ENCODE measurements at places on chromosomes 7 and 10. TPM values are rescaled to one million over a fixed set of nuclear protein-coding genes. Genes with fewer than 3 reads are reported as not detected.

GRCh38 chr7:148852272-148852671, 31.8 kb downstream of the EZH2 start:
- no peak overlapping the region for H3K27ac ChIP-seq
- no peaks in the 10 kb centered on the region for H3K4me1 ChIP-seq
- H3K4me3 ChIP-seq = no peak overlapping the region
- H3K36me3 ChIP-seq = no peaks in the 10 kb centered on the region
- H3K27me3 ChIP-seq = no peaks in the 10 kb centered on the region

The GDI2 gene
- total RNA-seq = 152 TPM

The ICA1 gene
- total RNA-seq = 1.8 TPM

The CDHR1 gene
- 0.37 TPM for total RNA-seq

- DNase-seq = no peak
- no peaks in the 10 kb centered on the region for H3K27me3 ChIP-seq
- H3K36me3 ChIP-seq = no peaks in the 10 kb centered on the region
- H3K4me1 ChIP-seq = no peaks in the 10 kb centered on the region
- H3K27ac ChIP-seq = no peak overlapping the region
Measured at GRCh38 chr10:88207121-88207546, 343.7 kb downstream of the PTEN start.

DNA sequence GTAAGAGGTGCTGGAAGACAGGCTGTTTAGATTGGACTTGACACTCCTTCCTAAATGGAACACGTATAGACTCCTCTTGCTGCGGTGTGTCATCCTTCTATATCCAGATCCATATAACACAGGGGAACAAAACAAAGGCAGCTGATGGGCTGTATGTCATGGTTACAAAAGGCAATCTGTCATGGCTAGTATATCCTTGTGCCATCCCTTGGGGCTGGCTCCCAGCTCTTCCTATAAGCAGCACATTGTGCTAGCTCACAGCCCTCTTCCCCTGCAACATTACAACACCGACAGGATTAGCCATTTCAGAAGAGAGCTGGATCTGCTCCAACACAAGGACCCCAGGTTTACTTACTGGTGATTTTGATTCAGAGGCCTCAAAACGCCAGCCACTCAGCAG, 15.3 kb downstream of the LIPK start:
- no peak overlapping the region for H3K4me3 ChIP-seq
- H3K4me1 ChIP-seq = no peaks in the 10 kb centered on the region

The RSBN1L gene
- 7.5 TPM for total RNA-seq

DNA sequence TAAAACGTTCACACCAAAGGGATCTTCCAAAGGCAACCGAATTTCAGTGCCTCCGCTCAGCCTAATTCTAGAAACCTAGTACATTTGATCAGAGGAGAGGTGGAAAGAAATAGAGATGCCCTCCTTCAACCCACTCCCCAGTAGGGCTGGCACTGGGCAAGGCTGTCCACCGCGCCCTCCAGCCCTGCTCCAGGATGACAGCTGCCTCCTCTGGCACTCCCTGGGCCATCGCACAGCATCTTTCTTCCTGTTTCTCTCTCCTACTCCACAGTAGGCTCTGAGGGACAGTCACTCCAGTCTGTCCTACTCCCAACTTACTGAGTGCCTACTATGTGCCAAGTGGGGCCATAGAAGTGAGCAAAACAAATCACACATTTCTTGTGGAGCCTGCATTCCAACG, 226.2 kb downstream of the SKIDA1 start:
- no peaks in the 10 kb centered on the region for H3K4me1 ChIP-seq
- H3K36me3 ChIP-seq = no peaks in the 10 kb centered on the region
- H3K27ac ChIP-seq = no peak overlapping the region

GRCh38 chr7:66076462-66077329, 1.1 kb downstream of the ASL start:
- peaks cover 8% of the 10 kb centered on the region for H3K4me1 ChIP-seq
- peak overlapping the region; percentile 79 for H3K27ac ChIP-seq
- peak overlapping the region; percentile 95 for H3K4me3 ChIP-seq
- H3K27me3 ChIP-seq = no peaks in the 10 kb centered on the region
- no peaks in the 10 kb centered on the region for H3K36me3 ChIP-seq

GRCh38 chr7:22712999-22713398, 14.0 kb upstream of the IL6 start:
- peaks cover 8% of the 10 kb centered on the region for H3K4me1 ChIP-seq
- no peak for DNase-seq
- no peaks in the 10 kb centered on the region for H3K27me3 ChIP-seq
- H3K27ac ChIP-seq = no peak overlapping the region

The HUS1 gene
- total RNA-seq = 26.3 TPM

The JAZF1 gene
- total RNA-seq = 10.6 TPM

The COBL gene
- total RNA-seq = 111 TPM

- no peak for DNase-seq
- peaks cover 14% of the 10 kb centered on the region for H3K4me1 ChIP-seq
- no peak overlapping the region for H3K27ac ChIP-seq
- no peak overlapping the region for H3K4me3 ChIP-seq
- no peaks in the 10 kb centered on the region for H3K36me3 ChIP-seq
Measured at GRCh38 chr10:60414111-60414510, 24.4 kb upstream of the ANK3 start.

The MBLAC1 gene
- total RNA-seq = 1.5 TPM

The PHYHIPL gene
- total RNA-seq = 0.08 TPM

The RET gene
- total RNA-seq = 0.49 TPM

DNA sequence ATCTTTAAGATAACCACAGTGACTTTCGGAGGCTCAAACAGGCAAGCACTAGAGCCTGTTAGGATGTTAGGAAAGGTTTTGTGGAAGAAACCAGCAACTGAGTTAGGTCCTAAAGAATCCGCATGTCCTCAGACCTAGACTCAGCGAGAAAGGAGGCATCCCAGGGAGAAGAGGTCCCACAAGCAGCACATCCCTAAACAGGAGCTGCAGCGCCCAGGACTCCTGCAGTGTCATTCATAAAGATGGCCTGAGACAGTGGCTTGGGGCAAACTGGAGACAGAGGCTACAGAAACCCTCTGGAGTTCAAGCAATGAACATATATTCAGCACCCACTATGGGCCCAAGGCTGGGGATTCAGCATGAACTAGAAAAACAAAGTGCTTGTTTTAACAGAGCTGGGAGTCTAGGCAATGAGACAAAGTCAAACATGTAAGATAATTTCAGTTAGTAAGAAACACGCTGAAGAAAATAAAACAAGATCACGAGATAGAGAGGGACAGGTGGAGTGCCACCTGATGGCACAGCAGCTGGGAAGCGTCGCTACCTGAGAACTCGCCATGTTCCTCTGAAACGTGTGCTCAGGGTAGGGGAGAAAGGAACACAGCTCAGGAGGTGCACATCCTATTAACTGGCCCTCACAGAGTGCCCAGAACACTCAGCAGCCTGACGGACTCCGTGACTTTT, 48.1 kb downstream of the PARD3 start:
- no peak for DNase-seq
- H3K27me3 ChIP-seq = no peaks in the 10 kb centered on the region
- H3K4me3 ChIP-seq = no peak overlapping the region
- H3K27ac ChIP-seq = peak overlapping the region; percentile 15

DNA sequence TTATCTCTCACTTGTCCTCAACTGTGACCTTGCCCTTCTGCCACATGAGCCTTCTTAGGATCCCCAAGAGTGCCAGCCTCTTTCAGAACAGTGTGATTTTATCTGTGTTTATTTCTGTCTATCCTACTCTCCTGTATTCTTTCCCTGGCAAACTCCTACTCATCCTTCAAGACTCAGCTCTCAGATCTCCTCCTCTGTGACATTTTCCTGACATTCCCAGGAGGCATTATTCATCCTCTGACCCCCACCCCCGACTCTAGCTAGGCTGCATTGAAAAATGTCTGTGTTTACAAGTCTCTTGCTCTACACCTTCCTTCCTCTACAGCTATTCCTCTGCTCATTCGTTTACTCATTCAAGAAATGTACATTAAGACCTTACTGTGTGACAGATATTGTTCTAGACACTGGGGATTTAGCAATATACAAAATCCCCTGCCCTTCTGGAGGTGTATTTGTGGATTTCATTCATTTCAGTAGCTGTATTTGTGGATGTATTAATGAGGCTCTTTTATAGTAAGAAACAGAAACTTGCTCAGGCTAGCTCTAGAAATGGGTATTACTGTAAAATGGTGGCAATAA, 61.4 kb upstream of the COMTD1 start:
- peak overlapping the region; percentile 97 for H3K27ac ChIP-seq
- no peaks in the 10 kb centered on the region for H3K36me3 ChIP-seq
- H3K27me3 ChIP-seq = no peaks in the 10 kb centered on the region
- H3K4me3 ChIP-seq = peak overlapping the region; percentile 83
- DNase-seq = no peak
- H3K4me1 ChIP-seq = peaks cover 19% of the 10 kb centered on the region

The GLI3 gene
- total RNA-seq = 4.2 TPM

- no peak overlapping the region for H3K4me3 ChIP-seq
- H3K27ac ChIP-seq = no peak overlapping the region
- H3K36me3 ChIP-seq = no peaks in the 10 kb centered on the region
- no peaks in the 10 kb centered on the region for H3K4me1 ChIP-seq
- no peaks in the 10 kb centered on the region for H3K27me3 ChIP-seq
- DNase-seq = no peak
Measured at GRCh38 chr10:116331815-116332214, 7.6 kb downstream of the CCDC172 start.

- H3K27ac ChIP-seq = no peak overlapping the region
- no peaks in the 10 kb centered on the region for H3K27me3 ChIP-seq
- H3K4me1 ChIP-seq = no peaks in the 10 kb centered on the region
- H3K36me3 ChIP-seq = no peaks in the 10 kb centered on the region
- no peak overlapping the region for H3K4me3 ChIP-seq
- no peak for DNase-seq
Measured at GRCh38 chr10:58842860-58843376, 330.2 kb downstream of the BICC1 start.
